ENCODE measurements at places on chromosomes 12 and 14.
A peak's percentile ranks its signal among the peaks of the same experiment; 100 is the strongest.

DNA sequence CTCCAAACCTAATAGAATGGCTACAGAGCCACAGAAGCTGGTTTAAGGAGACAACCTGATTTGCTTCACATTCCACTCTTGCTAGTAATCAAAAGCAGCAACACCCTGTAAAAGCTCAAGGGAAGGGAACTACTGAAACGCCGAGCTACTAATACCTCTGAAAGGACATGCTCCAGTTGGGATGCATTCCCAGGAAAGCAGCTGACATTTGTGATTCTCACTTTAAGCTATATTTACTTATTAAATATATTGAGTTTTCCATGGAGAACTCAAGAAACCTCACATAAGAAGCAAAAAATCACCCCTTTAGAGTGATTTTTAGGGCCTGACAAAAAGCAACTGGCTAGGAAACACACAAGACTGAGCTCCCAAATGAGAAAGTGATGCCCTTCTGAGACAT is 1073.0 kb upstream of the FLRT2 start:
- no peak for DNase-seq

DNA sequence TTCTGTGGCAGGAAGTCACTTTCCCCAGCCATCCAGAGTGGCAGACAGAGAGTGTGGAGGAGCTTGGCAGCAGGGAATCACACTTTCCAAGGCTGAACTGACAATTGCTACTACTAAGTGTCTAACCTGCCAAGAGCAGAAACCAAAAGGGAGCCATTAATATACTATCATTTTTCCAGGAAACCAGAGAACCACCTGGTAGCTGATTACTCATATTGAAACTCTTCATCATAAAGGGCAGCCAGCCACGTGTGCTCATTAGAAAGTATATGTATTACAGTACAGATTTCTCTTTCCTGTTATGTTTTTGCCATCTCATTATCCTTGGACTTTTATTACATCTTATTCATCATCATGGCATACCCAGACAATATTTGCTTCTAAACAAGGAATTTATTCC is 374.9 kb downstream of the GXYLT1 start:
- DNase-seq, result no peak

DNA sequence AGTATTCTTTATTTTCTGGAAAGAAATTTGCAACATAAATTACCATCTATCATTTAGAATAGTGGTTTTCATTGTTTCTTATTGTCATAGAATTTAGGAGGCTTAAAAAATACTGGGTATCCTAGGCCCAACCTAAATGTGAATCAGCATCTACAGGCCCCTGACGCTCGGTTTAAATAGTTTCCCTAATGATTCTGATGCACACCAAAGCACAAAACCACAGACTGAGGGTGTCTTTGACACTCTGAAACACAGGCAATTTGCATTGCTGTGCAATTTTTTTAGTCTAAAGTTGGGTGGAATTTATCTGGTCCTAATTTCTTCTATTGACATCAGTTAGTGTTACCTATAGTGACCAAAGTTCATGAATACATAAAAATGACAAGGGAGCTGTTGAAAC is 87.6 kb upstream of the SSTR1 start:
- no peak for DNase-seq

- peak; percentile 15 for DNase-seq
These were observed 119.3 kb upstream of the MDM1 start for GRCh38 chr12:68451261-68452077.

DNA sequence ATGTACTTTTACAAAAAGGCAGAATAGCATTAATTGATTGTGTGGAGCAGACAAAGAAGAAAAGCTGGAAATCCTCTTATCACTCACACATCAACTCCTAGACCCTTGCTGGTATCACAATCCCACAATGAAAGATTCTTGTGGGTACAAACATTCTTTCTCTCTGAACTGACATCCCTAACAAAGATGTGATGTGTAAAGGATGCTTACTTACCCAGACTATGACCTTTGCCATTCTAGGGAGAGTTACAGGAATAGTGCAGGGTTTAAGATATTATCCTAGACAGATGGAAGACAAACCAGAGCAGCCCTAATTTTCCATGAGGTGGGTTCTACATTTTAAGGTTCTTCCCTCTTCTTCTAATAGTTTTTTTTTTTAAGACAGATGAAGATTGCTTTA is 60.4 kb upstream of the SLC6A15 start:
- DNase-seq, result no peak

DNA sequence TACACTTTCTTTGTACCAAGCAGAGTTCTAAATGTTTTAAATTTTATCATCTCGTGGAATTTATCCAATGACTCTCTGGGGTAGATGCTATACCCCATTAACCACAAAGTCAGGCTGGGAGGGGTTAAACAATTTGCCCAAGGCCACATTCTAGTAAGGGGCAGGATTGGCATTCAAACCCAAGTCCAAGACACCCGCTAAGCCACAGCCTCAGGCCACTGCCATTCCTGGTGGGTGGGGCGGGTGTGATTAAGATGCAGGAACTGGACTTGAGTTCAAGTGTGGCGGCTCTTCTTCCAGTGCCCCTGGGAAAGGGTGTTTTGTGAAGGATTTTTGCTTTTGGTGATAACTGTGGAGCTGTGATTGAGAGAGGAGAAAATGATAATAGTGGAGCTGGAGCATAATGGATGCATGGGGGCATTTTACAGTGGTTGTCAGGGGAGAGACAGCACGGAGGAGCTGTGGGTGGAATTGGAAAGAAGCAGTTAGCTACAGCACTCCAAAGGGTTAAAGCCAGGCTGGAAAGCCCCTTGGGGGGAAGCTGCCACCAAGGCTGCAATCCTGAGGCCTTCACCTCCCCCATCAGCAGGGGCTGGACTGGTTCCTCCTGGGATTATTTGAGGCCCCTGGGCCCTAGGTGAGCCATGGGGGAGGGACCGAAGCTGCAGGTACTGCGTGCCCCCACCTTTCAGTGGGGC is 1.0 kb upstream of the VRTN start:
- no peak for DNase-seq

- DNase-seq, result no peak
These were observed 149.0 kb upstream of the SEL1L start for GRCh38 chr14:81682701-81683100.

DNA sequence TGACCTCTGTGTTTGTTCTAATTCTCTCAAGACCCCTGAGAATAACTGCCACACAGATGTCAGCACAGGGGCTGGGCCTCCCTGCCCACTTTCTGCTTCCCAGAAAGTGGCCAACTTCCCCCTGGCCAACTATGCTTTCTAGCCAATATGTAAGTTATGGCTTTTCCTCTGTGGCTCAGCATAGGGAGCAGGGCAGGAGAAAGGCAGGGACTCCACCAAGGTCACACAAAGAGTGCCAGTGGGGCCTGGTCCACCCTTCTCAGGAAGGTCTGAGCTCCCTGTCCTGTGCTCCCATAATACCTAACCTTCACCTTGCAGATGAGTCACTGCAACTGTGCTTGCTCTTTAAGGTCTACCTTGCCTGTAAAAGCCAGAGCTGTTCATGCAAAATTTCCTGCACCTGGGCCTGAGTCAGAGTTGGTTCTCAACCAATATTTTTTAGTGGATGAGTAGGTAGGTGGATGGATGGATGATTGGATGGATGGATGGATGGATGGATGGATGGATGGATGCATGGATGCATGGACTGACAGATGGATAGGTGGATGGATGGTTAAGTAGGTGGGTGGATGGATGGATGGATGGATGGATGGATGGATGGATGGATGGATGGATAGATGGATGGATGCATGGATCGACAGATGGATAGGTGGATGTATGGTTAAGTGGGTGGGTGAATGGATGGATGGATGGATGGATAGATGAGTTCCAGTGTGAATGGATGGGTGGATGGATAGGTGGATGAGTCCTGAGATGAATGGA is 64.2 kb downstream of the DIO3 start:
- no peak for DNase-seq

DNA sequence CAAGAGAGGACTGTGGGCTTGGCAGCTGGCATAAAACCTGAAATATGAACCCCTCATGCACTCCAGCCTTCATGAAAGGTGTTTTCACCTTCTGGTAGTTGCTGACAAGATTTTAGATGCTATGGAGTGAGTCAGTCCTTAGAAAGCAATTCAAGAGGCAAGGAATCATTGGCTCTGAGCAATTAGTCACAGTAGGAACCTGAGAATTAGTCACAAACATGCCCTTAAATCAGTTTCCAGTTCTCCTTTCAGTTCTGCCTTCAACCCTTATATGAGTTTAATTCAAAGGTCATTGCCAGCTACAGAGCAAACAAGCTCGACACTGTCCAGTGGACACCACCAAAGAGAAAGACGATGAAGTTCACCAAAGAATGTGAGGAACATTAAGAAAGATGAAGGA is 472.3 kb downstream of the GLT1D1 start:
- no peak for DNase-seq

DNA sequence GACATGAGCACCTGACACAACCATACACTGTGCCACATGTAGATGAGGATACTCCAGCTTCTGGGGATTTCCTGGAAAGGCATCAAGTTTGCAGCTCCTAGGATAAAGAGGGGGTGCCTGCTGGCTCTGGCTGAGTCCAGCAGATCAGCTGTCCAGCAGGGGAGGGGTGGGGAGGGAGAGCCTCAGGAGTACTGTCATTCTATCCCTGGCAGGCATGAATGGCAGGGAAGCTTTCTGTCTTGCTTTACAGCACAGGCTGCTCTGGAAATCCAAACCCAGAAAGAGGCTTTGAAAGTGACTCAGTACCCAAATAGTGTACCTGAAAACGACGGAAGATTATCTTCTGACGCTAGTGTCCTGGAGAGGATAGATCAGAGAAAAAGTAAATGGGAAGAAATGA is 32.2 kb downstream of the SLC8A3 start:
- no peak for DNase-seq

- no peak for DNase-seq
These were observed 59.9 kb downstream of the ZFYVE21 start for GRCh38 chr14:103775506-103775905.

GRCh38 chr12:106145539-106146447 is 7.0 kb upstream of the NUAK1 start:
- DNase-seq, result peak; percentile 56

DNA sequence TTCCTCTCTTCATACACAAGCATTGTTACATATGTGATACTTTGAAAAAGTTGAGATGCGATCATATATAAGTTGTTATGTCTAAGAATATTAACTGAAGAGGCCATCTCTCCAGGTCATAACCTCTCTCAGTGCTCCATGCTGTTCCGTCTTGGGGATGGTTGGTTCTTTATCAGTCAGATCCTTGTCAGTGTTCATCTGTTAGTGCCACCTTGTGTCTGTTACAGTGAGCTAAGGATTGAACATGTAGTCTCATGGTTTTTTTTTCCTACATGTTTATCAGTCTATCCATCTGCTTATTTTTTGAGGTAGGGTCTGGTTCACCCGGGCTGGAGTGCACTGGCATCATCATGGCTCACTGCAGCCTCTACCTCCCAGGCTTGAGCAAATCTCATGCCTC is 30.5 kb downstream of the EP400 start:
- DNase-seq, result no peak

- no peak for DNase-seq
These were observed 55.7 kb upstream of the OVCH1 start for GRCh38 chr12:29552994-29553748.

GRCh38 chr12:116977465-116978380 is 67.0 kb downstream of the FBXW8 start:
- no peak for DNase-seq

DNA sequence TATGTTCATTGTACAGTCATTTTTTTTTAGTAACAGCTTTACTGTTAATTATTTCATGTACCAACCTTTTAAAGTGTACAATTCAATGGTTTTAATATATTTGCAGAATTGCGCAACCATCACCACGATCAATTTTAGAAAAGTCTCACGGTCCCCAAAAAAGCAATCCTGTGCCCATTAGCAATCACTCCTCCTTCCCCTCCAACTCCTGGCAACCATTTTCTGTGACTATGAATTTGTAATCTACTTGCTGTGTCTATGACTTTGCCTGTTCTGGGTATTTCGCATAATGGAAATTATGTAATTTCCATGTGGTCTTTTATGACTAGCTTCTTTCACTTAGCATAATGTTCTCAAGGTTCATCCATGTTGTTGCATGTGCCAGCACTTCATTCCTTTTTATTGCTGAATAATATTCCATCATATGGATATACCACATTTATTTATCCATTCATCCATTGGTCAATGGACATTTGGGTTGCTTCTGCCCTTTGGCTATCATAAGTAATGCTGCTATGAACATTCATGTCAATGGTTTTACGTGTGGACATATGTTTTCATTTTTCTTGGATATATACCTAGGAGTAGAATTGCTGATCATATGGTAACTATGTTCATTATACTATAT is 9.9 kb downstream of the KICS2 start:
- no peak for DNase-seq

DNA sequence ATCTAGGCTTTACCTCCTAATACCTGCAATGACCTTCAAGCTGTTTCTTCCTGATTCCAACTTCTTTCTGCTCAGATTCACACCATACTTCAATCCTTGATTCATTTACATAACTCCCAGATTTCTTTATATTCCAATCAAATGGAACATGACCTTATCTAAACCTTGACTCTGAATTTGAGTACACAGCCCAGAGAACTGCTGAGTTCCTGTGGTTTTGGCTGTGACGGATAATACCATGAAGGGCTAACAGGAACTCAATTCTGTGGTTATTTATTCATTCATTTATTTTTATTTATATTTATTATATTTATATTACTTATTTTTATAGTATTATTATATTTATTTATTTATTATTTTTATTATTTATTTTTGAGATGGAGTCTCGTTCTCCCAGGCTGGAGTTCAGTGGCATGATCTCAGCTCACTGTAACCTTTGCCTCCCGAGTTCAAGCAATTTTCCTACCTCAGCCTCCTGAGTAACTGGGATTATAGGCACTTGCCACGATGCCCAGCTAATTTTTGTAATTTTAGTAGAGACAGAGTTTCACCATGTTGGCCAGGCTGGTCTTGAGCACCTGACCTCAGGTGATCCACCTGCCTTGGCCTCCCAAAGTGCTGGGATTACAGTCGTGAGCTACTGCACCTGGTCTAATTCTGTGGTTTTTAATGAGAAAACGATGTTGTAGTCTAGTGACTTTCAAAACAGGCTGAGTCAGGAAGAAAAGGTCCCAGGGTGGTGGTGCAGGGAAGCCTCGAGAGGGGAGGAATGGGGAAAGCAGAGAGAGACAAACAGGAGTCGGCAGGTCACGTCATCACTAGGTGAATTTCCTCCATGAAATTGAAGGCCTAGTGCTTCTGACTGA is 11.7 kb downstream of the APOLD1 start:
- no peak for DNase-seq

DNA sequence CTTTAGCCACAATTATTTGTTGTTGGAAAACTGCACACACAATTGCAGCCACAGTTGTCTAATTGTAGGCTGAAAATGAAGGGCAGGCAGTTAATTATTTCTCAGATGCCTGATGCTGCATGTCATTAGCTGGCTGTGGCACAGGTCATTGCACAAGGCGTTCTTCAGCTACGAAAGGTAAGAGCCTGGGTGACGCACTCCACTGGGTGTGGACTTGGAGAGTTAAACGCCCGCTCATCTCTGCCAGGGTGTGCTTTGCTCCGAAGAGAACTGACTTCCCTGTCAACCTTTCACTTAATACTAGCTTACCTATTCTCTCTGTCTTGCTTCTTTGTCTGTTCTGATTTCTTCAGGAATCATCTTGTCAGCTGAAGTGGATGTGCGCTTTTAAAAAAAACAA is 91.4 kb upstream of the CPM start:
- no peak for DNase-seq

Measured in left ventricle myocardium inferior (tissue), 1 donor.